ENCODE measurements at places on chromosomes 3 and 15. TPM values are rescaled to one million over a fixed set of nuclear protein-coding genes. Genes with fewer than 3 reads are reported as not detected.

DNA sequence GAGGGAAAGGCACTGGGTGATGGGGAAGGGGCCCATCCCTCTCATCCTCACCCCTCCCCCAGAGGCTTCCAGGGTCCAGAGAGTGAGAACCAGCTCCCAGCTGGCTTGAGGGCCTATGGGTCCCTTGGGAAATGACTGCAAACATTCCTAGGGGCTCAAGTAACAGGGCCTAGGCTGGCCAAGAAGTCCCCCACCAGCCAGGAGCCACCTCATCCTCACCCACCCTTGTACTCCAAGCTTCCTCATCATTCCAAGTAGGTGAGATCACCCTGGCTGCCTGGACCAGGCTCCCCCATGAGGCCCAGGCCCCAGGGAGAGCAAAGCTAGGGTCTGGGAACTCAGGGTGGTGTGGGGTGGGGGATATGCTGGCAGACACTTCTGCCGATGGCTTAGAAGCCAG lies 14.8 kb downstream of the LOXL1 start:
- H3K36me3 ChIP-seq: peaks cover 18% of the 10 kb centered on the region
- DNase-seq: peak; percentile 99
- H3K27me3 ChIP-seq: no peaks in the 10 kb centered on the region
- H3K4me1 ChIP-seq: peaks cover 45% of the 10 kb centered on the region

GRCh38 chr3:74531491-74531890 lies 83.0 kb downstream of the CNTN3 start:
- no peaks in the 10 kb centered on the region for H3K36me3 ChIP-seq
- H3K4me1 ChIP-seq: peaks cover 38% of the 10 kb centered on the region
- peak overlapping the region; percentile 13 for H3K4me3 ChIP-seq
- peak overlapping the region; percentile 69 for H3K27ac ChIP-seq
- DNase-seq: peak; percentile 73

Gene LARP6
- total RNA-seq: 119 TPM

DNA sequence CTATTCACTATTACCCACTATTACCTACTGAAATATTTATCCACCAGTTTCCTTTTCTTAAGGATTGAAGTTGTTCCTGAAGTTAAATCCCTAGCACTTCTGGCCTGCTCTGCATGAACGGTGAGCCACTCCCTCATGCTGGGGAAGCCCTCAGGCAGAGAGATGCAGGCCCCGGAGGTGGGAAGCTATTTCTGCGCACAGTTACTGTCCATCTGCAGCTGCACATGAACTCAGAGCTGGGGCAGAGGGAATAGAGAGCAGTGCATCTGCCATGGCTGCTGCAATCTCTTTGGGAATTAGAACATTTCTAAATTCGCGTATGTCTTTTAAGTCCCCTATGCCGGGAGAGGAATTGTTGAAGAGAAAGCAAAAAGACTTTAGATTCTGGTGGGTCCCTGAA lies 6.3 kb upstream of the GALNT15 start:
- no peak overlapping the region for H3K27ac ChIP-seq
- H3K36me3 ChIP-seq: no peaks in the 10 kb centered on the region
- peaks cover 4% of the 10 kb centered on the region for H3K4me1 ChIP-seq
- no peaks in the 10 kb centered on the region for H3K27me3 ChIP-seq
- H3K4me3 ChIP-seq: no peak overlapping the region
